ENCODE measurements at places on chromosomes 7 and 10.

DNA sequence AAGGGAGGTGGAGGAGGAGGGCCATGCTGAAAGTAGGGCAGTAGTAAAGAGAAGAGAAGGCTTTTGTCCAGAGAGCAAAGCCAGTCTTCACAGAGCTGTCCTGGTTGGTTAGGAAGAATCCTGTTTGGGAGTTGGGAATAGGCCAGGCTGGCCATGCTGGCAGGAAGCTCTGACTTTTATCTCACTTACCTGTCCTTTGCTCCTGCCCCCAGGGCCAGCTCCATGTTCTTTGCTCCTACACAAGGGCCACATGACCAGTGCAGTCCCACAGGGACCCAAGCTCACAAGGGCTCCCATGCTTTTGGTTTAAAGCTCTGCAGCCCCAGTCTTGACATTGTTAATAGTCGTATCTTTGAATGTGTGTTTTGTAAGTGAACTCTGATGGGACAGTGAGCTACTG is 161.6 kb upstream of the KMT2E start:
- no peak for DNase-seq

GRCh38 chr7:66443946-66444345 is 184.7 kb upstream of the KCTD7 start:
- no peak for DNase-seq

DNA sequence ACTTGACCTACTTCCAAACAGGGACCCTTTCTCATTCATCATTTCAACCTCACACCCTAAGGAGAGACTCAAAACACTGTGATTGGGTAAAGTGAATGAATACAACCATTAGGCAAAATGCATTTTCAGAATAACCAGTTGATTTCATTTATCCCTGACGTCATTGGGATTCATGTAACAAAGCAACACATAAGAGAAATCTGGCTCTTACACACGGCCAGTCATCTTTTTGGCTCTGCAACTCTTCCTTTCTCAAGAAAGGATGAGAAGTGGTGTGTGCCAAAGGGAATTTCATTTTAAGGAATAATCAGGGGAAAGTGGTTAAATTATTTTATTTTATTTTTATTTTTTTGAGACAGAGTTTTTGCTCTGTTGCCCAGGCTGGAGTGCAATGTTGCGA is 83.1 kb downstream of the CPVL start:
- DNase-seq = no peak

DNA sequence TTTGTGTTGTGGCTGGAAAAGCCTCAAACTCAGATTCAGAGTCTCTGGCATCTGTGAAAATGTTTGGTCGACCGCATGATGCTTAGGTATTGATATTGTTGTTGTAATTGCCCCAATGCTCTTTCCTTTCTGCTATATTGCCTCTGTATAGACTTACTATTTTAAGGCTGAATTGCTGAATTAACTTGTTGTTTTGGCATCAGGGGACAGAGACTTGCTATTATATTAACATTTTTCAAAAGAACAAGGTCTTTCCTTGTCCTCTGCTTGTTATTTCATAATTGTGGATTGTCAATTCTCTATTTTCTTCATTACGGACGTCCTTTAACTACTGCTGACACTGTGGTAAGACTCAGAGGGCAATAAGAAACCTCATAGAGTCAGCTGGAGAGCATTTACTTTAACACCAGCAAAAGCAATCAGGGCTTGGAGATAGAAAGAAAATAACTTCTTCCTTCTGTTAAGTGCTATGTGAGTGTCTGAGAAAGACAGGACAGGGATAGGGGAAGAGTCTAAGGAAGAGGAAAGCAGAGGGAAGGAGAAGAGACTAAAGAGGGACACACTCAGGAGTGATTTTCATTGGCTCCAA is 17.6 kb downstream of the CPED1 start:
- DNase-seq = no peak

- peak; percentile 70 for DNase-seq
These were observed 4.2 kb downstream of the INHBA start for GRCh38 chr7:41698726-41699125.

DNA sequence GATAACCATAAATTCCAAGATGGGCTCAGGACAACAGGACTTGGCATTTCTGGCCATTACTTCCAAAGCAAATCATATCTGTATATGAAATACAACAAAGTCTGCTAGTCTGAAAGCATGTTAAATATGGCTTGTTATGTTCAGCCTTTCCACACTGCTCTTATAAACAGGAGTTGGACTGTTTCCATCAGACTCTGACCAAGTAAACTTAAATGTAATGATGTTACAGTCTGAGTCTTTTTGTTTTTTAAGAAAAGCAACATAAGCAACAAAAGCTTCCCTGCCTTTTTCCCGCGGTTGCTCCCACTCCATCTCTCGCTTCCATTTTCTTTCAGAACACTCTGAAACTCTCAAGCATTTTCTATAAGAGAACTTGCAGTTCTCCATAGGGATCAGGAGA is 8.1 kb upstream of the CDCA7L start:
- peak; percentile 56 for DNase-seq

DNA sequence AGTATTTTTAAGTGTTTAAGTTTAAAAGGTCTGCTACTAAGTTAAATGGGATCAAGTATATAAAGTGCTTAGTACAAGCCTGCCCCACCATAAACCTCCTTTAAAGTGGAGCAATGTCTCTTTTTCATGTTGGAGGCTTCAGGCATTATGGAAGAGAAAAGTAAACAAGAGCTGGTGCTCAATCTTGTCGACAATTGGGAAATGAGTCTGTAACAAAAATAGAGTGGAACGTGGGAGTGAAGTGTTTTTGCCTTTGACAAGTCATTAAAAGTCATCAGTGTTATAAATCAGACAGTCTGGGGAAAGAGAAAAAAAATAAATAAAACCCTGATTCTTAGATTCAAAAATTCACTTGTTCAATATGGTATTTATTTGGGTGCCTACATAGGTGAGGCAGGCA is 44.7 kb downstream of the DNAJC12 start:
- DNase-seq = no peak

DNA sequence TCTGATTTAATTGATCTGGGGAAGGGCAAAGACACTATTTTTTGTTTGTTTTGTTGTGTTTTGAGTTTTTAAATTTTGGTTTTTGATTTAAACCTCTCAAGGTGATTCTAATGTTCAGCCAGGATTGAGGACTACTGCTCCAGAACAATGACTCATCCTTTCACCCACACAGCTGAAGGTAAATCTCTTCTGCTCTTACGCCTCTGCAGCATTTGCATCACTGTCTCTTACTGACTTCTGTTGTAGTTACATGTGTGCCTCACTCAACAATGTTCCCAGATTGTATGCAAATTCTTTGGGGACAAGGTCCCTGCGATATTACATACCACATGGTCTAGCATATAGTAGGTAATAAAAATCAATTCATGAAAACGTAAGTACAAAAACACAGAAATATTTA is 467.5 kb upstream of the LRRN3 start:
- no peak for DNase-seq

- no peak for DNase-seq
These were observed 21.9 kb downstream of the DPY19L1 start for GRCh38 chr7:35015346-35015859.

- DNase-seq = no peak
These were observed 4.9 kb upstream of the SRRM3 start for GRCh38 chr7:76196786-76197185.

DNA sequence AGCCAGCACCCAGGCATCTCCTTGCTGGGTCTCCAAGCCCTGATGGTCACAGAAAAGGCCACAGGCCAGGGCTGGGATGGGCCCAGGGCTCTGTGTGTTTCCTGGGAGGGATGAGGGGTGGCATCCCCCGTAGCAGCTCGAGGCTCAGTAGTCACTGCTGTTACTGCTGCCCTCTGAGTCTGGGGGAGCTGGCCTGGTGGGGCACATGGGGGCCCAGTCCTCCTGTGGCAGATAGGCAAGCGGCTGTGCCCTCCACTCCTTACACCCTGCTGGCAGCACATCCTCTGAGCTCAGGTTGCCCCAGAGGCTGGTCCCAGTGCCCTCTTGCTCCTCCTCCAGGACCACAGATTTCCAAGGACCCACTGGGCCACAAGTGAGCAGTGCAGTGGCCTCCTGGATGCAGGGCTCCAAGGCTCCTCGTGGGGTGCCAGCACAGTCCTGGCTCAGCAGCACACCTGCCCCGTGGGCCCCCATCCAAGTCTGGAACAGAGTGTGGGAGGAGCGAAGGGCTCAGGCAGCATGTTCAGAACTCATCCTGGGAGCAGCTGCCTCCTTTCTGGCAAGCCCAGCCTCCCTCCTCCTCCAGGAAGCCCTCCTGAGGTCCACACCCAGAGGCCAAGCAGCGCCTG is 31.5 kb upstream of the TUBB8 start:
- DNase-seq = no peak

GRCh38 chr10:37703833-37704382 is 153.5 kb downstream of the ZNF248 start:
- DNase-seq = no peak

- DNase-seq = peak; percentile 39
These were observed 21.5 kb downstream of the HERC4 start for GRCh38 chr10:68053553-68053952.

DNA sequence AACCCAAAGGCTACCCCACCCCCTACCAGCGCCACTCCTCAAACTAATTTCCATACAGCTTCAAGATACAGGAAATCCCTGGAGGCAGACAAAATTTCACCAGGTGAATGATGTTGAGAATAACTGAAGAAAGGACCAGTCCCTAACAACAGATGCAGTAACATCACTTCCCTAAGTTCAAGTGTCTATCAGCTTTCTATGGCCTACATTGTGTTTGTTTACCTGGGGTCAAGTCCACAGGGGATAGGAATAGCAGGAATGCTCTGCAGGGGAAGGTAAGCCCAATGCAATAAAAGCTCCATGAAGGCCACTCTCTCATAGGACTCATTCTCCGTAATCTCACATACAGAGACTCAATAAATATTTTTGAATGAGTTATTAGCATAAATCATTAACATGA is 26.9 kb downstream of the FAM13C start:
- DNase-seq = no peak

DNA sequence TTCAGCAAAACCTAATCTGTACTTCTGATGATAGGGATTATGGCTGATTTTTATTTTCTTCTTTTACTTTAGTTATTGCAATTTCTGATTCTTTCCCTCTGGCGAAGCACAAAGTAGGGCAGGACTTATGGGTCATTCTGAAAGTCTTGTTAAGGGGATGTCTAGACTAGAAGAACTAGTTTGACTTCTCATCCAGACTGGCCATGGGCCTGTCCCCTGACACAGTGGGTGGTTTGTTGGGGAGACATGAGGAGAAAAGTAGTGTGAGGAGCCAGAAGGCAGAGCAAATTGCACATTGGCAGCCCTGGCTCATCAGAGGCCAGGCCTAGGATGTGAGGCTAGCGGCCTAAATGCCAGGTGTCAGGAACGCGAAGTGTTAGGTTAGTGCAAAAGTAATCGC is 152.8 kb downstream of the RTKN2 start:
- DNase-seq = no peak

- DNase-seq = no peak
These were observed 123.6 kb downstream of the CXCL12 start for GRCh38 chr10:44261296-44261695.
